Hematopoietic multipotent progenitor cell (in vitro differentiated cells): ENCODE measurements at places on chromosomes 2 and 18. TPM values are rescaled to one million over a fixed set of nuclear protein-coding genes. Genes with fewer than 3 reads are reported as not detected.

PID1 gene
- not detected for total RNA-seq

ZAP70 gene
- total RNA-seq: 19.1 TPM

UGT1A5 gene
- not detected for total RNA-seq

DNA sequence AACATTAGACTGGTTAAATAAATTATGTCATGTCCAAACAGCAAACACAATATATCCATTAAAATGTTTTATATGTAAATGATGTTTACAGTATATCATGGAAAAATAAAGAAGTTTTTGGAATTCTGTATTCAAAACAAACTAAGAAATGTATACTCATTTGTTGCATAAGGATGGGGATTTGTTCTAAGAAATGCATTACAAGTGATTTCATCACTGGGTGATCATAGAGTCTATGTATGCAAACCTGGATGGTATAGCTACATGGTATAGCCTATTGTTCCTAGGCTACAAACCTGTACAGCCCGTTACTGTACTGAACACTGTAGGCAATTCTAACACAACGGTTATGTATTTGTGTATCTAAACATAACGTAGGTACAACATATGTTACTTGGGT, 35.1 kb downstream of the ARL5A start:
- no peak for DNase-seq

GRCh38 chr2:42961385-42961811, 169.0 kb upstream of the HAAO start:
- peak; percentile 91 for DNase-seq

- DNase-seq: no peak
Measured at GRCh38 chr2:10985260-10985659, 73.5 kb downstream of the KCNF1 start.

GRCh38 chr18:62772860-62773584, 57.7 kb downstream of the PHLPP1 start:
- DNase-seq: no peak

DNA sequence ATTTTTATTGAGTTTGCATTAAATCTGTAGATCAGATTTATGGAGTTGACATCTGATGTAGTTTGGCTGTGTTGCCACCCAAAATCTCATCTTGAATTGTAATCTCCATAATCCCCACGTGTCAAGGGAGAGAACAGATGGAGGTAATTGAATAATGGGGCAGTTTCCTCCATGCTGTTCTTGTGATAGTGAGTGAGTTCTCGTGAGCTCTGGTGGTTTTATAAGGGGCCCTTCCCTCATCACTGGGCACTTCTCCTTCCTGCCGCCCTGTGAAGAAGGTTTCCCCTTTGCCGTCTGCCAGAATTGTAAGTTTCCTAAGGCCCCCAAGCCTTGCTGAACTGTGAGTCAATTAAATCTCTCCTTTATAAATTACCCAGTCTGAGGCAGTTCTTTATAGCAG, 32.2 kb downstream of the ZC3H15 start:
- no peak for DNase-seq

- no peak for DNase-seq
Measured at GRCh38 chr18:57194070-57194469, 47.2 kb downstream of the BOD1L2 start.

DNA sequence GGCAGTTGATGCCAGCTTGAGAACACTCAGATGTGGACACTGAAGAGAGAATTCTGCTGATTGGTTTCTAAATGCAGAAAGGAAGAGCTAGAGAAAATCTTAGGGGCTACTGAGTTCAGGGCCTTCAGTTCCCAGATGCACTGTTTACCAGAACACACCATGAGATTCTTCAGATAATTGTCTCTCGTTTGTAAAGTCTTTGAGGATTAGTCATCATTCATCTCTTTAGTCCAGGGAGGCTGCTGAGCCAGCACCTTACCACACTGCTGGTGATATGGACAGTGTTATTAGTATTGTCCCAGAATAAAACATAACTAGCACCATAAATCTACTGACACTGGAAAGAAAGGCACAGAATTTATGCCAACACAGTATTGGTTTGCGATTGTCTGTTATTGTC, 690.8 kb upstream of the CELF4 start:
- no peak for DNase-seq

GRCh38 chr2:183248866-183249567, 124.8 kb downstream of the NUP35 start:
- peak; percentile 44 for DNase-seq

DNA sequence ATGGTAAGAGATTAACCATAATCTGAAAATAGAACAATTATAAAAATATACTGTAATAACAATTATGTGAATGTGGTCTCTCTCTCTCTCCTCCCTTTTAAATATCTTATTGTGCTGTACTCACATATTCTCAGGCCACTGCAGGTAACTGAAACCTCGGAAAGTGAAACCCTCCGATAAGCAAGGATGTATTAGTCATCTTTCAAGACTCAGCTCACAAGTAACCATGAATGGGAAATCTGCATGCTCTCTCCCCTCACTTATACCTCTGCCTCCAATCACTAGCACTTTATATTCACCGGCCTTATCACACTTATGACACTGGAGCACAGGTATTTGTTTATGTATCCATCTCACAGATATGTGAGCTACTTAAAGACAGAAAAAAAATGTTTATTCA, 139.7 kb downstream of the LRP2 start:
- no peak for DNase-seq

DNA sequence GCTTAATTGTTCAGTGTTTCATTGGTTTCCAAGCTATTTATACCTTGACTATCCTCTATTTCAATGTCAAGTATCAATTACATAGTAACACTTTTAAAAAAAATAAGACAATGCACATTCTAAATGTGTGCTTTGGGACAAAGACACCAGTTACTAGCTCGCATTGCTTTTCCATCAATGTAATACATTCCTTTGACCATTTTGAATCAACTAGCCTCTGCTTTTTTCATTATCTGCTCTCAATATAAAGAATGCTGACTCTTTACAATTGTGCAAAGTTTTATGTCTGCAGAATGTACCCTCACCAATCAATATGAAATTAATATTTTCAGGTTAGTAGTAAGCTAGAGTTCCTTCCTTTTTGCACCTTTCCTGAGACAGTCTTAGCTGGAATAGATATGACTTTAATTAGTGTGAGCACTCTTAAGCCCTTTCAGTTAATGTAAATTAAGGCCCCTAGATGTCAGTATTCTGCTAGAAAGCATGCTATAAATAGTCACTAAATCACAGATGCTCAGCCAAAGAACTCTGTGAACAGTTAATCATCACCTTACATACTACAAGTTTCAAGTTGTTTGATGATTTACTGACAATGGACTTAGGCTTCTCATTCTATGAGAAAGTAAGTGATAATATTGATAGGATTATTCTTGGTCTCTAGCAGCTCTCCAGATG, 413.6 kb downstream of the PTH2R start:
- DNase-seq: peak; percentile 15
